ENCODE measurements at places on chromosomes 6 and 20.

GRCh38 chr20:20477444-20478041, 109.6 kb downstream of the INSM1 start:
- DNase-seq, result no peak

DNA sequence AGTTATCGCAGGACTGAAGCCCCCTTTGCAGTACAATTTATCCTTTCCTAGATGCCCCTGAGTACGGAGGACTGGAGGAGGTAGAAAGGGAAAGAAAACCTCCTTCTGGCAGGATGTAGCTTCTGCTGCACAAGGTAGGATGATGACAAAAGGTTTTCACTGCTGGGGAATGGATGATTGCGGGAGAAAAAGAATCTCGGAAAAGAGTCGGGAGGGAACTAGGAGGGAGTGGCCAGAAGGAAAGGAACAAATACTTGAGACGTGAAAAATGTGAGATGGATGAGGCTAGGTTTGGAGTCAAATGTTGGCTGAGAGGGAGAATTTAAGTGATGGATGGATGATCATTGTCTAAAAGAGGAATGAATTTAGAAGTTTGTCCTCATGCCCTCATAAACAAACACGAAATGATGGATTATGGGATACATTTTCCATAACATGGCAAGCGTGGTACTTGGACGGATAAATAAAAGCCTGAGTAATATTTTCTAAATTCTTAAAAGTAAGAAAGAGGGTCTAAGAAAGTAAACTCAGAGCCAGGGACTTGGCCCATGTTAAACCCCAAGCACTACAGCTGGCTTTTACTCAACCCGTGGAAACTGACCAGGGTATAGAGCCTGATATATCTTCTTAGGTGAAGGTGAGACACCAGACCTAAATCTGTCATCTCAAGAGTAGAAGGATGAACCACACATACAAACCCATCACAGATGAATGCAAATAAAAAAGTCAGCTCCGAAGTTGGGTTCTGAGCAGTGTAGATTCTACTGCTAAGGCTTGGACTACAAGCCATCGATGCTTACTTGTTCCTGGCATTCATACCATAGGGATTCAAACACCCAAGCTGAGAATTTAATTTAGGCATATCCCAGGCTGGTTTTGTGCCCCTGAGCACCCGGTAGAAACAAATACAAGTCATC, 72.4 kb downstream of the HFE start:
- no peak for DNase-seq

DNA sequence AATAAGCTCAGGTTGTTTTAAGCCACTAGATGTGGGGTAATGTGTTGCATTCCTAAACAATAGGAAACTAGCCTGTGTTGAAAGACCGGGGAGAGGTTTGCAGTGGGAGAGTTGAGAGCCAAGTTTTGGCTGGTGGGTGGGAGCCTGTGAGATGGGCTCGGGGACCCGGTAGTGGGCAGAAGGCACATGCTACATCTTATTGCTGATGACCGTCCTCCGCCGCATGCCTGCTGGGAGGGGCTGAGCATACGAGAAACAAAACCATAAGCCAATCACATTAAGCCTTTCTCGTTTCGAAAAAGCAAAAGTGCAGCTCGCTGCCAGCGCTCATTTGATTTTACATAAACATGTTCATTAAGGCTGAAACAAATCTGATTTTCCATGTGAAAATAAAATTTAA, 57.4 kb upstream of the MPC1 start:
- no peak for DNase-seq

DNA sequence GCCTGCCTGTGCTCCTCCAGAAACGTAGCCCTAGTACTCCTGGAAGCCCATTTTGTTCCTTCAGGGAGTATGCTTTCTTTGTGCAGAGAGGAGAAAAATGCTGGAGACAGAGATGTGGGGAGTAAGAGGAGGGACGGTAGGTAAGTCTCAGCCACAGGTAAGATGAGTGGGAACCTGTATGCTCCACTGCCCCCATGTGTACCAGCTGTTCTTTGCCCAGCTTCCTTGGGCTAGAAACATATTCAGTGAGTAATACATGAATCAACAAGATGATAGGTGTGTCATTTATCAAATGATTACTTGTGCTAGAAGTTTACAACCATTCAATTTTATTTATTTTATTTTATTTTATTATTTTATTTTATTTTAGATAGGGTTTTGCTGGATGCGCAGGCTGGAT, 13.6 kb upstream of the CEP85L start:
- no peak for DNase-seq

- no peak for DNase-seq
Observed at GRCh38 chr6:56864171-56864616, 90.7 kb upstream of the BEND6 start.

GRCh38 chr20:49964964-49965780, 17.6 kb upstream of the SNAI1 start:
- DNase-seq, result no peak

- DNase-seq, result no peak
Observed at GRCh38 chr6:130937942-130938604, 110.9 kb downstream of the SMLR1 start.

GRCh38 chr6:137731960-137732616, 135.0 kb upstream of the TNFAIP3 start:
- DNase-seq, result no peak

DNA sequence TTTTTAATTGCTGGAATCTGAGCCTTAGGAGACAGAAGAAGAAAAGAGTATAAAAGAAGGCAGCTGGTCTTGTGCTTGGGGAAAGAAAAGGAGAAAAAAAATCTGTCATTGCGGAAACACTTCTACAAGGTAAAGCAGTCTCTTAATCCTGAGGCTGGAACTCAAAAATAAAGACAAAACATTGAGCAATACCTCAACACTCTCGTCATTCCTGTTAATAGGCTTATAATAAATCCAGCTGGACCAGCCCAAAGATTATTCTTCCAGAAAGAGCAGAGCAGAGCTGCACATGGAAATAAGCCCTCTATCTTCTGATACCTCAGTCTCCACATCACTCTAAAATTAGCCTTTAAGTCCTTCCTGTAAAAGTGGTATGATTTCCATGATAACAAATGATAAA, 62.0 kb upstream of the HIVEP1 start:
- no peak for DNase-seq

GRCh38 chr6:43623880-43624785, 4.9 kb downstream of the GTPBP2 start:
- no peak for DNase-seq

GRCh38 chr20:24701668-24702067, 232.2 kb downstream of the SYNDIG1 start:
- no peak for DNase-seq

GRCh38 chr6:92820601-92821000, 598.8 kb downstream of the EPHA7 start:
- no peak for DNase-seq

- no peak for DNase-seq
Observed at GRCh38 chr20:3590164-3590563, 73.0 kb downstream of the GFRA4 start.

GRCh38 chr6:100809346-100809745, 71.8 kb downstream of the ASCC3 start:
- DNase-seq, result no peak
